Naive thymus-derived CD8-positive, alpha-beta T cell (primary cell): ENCODE measurements at places on chromosomes 2 and 18.

DNA sequence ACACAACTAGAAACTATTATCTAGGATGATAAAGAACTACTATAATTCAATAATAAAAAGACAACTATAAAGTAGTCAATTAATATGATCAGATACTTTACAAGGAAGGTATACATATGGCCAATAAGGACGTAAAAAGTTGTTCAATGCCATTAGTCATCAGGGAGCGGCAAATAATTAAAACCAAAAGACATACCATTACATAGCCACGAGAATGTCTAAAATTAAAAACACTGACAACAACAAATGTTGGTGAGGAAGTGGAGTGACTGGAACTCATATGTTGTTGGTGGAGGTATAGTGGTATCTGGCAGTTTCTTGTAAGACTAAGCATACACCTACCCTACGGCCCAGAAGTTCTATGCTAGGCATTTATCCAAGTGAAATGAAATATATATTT is 152.4 kb downstream of the MTCL1 start:
- no peaks in the 10 kb centered on the region for H3K4me1 ChIP-seq
- no peaks in the 10 kb centered on the region for H3K27me3 ChIP-seq
- no peak for DNase-seq
- H3K36me3 ChIP-seq, result no peaks in the 10 kb centered on the region
- no peak overlapping the region for H3K4me3 ChIP-seq
- no peak overlapping the region for H3K27ac ChIP-seq

GRCh38 chr2:31129375-31130171 is 8.7 kb downstream of the GALNT14 start:
- no peak overlapping the region for H3K27ac ChIP-seq
- H3K27me3 ChIP-seq, result peaks cover 23% of the 10 kb centered on the region
- no peaks in the 10 kb centered on the region for H3K4me1 ChIP-seq
- no peak for DNase-seq

- DNase-seq, result no peak
- no peaks in the 10 kb centered on the region for H3K36me3 ChIP-seq
- no peak overlapping the region for H3K27ac ChIP-seq
- no peaks in the 10 kb centered on the region for H3K4me1 ChIP-seq
- H3K4me3 ChIP-seq, result no peak overlapping the region
- peaks cover 22% of the 10 kb centered on the region for H3K27me3 ChIP-seq
These were observed 19.2 kb upstream of the PKDCC start for GRCh38 chr2:42028571-42029148.

GRCh38 chr2:31136732-31137131 is 1.5 kb downstream of the GALNT14 start:
- H3K4me3 ChIP-seq, result peak overlapping the region; percentile 79
- no peak for DNase-seq
- H3K27me3 ChIP-seq, result peaks cover 56% of the 10 kb centered on the region
- no peak overlapping the region for H3K27ac ChIP-seq

DNA sequence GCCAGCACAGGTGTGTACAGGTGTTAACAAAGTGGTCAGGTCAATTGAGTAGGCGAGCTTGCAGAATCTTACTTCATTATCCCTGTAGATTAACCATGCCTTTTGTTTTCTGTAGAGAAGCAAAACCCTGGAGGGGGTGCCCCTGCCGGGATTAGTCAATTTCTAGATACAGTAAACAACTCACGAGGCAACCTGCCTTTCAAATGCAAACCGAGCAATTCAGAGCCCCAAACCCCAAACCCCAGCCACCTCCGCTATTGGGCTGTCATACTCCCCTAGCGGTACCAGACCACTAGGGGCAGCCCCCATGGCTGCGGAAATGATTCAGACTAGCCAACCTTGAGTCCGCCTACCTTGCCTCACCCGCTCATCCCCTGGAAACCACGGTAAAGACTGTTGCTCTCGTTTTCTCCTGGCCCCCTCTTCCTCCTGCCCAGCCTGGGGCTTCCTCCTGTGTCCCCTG is 61.4 kb upstream of the KIF5C start:
- H3K27me3 ChIP-seq, result peaks cover 20% of the 10 kb centered on the region
- DNase-seq, result no peak
- H3K27ac ChIP-seq, result peak overlapping the region; percentile 37
- H3K36me3 ChIP-seq, result no peaks in the 10 kb centered on the region
- H3K4me1 ChIP-seq, result peaks cover 2% of the 10 kb centered on the region
